Kidney glomerular epithelial cell (primary cell): ENCODE measurements at places on chromosomes 7 and 10.

DNA sequence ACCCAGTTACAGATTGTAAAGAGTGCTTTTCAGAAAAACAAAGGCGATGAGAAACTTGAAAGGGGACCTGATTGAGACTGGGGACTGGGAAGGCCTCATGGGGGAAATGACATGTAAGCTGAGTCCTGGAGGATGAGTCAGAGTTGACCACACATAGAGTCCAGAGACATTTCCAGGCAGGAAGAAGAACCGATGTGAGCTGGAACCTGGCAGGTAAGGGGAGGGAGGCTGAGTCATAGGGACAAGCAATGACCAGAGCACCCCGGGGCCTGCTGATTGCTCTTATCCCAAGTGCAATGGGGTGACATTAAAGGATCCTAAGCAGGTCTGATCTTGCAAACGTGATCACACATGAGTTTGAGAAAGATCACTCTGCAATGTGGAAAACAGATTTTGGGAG, 11.7 kb downstream of the TLL2 start:
- DNase-seq = peak; percentile 87

GRCh38 chr7:82539969-82540368, 96.4 kb upstream of the CACNA2D1 start:
- no peak for DNase-seq

GRCh38 chr10:57849691-57850357, 417.9 kb downstream of the IPMK start:
- no peak for DNase-seq

DNA sequence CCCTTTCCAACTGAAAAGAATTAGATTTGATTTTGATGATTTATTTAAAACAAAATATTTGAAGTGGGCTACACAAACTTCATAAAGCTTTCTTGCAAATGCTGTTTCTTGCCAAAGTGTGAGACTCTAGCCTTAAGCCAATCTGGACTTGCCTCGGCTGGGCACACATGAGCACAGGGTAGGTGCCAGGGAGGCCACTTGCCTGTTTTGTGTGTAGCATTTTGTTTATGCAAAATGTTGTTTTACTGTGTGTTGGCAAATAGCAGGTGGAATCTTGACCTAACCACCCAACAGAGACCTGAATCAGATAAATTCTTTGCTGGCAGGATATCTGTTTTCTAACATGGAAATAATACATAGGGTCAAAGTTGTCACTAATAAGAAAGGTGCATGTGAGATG, 161.1 kb downstream of the BMPER start:
- no peak for DNase-seq

GRCh38 chr10:33422471-33423153, 88.1 kb upstream of the NRP1 start:
- DNase-seq = no peak

DNA sequence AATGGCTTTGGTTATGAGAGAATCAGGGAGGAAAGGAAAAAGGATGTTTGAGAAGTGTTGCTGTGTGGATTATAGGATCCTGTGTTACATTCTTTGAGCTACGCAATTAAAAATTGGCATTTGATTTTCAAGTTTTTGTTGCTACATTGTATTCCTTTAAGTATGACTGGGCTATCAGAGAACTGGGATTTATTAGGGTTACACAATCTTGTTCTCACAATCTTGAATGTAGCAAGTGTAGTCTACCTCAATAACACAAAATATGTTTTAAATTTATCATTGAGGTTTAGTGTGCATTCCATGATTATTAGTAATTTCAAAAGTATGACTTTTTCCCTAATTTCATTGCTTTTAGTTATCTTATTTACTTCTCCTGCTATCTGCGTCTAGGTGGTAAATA, 113.9 kb downstream of the CACNB2 start:
- DNase-seq = no peak

DNA sequence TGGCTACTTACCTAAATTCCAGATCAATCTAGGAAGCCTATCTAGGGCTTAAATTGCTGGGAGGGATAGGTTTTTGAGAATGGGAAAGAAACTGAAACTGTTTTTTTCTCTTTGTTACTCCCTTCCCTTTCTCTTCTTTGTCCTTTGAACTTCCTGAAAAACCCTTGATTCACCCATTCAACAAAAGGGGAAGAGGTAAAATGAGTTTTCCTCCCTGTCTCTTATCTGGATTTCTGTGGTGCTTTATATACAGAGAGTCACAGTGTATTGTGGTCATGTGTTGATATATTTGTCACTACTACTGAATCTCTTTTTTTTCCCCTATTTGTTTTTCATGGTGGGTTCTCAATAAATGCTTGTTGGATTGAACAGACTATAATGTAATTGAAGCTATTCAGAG, 19.8 kb upstream of the NUP205 start:
- no peak for DNase-seq

DNA sequence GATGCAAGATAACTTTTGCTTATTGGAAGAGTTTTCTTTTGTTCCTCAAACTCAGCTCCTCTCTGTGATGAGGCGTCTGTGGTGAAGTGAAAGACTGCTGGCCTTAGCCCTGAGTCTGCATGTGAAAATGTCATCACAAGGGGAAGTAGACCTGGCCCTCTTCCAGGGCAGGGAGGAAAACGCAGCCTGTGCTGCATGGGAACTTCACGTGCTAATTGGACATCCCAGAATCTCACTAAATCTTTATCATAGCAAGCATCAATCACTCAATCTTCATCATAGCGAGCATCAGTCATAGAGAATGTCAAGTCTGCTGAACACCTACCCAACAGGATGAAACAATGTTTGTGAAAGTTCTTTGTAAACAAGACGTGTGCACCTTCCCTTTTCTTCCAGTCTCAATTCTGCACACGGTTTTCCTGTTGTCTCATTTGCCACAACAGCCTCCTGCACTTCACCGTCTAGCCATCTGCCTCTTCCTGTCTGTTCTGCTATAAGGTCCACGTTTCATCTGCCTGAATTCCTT, 314.6 kb downstream of the FRMD4A start:
- no peak for DNase-seq

DNA sequence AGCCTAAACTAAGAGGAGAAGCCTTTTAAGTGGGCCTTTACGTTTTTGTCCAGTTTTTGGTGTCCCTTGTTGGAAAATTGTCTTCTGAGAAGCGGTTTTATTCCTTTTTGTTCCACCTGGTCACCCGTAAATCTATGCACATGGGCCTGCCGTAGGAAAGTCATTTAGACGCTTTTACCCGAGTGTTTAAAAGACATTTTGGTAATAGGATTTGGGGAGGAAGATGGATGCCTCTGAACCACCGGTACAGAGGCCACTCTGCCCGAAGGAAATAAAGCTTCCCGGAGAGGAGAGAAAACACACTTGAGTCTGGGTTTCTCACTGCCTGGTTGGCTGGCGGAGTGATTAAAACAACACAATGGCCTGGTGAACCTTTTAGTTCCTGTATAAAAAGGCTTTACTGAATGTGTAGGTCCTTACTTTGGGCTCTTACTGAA, 760 bp downstream of the THNSL1 start:
- no peak for DNase-seq

GRCh38 chr7:90721869-90722431, 125.8 kb downstream of the CDK14 start:
- no peak for DNase-seq

GRCh38 chr10:90906596-90906995, 14.3 kb downstream of the ANKRD1 start:
- DNase-seq = no peak

GRCh38 chr7:102912742-102913141, at the start of gene LRRC17:
LRRC17 (plus strand) TSS chr7:102913000; CDS start chr7:102933914, 20,914 bp downstream.
- DNase-seq = no peak

- DNase-seq = no peak
Measured at GRCh38 chr7:47510192-47510591, 71.7 kb downstream of the TNS3 start.

DNA sequence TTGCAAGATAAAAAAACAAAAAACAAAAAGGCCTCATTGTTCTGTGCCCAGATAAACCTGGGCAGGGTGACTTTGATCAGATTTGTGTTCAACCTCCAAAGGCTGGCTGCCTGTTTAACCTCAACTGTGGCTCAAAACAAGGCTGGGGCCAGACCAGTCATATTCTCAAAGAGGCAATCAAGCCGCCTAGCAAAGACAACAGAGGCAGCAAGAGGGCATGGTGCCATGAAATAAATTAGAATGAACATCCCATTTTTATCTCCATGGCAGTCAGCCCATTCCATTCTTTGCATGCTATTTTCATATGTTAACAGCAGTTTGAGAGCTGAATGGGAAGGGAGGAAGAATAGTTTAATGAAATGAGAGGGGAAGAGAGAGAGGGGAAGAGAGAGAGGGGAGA, 1150.3 kb downstream of the TYW1 start:
- no peak for DNase-seq

- no peak for DNase-seq
Measured at GRCh38 chr7:91080351-91080750, 183.9 kb upstream of the FZD1 start.

DNA sequence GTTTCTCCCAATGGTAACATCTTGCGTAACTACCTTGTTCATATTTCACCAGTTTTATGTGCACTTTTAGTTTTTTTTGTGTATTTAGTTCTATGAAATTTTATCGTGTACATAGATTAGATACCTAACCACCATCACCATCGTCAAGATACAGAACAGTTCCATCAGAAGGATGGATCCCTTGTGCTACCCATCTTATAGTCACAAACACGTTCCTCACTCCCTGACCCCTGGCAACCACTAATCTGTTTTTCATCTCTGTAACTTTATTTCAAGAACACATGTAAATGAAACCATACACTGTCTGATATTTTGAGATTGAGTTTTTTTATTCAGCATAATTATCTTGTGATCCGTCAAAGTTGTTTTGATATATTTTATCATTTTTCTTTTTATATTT, 29.9 kb downstream of the FANK1 start:
- DNase-seq = no peak

DNA sequence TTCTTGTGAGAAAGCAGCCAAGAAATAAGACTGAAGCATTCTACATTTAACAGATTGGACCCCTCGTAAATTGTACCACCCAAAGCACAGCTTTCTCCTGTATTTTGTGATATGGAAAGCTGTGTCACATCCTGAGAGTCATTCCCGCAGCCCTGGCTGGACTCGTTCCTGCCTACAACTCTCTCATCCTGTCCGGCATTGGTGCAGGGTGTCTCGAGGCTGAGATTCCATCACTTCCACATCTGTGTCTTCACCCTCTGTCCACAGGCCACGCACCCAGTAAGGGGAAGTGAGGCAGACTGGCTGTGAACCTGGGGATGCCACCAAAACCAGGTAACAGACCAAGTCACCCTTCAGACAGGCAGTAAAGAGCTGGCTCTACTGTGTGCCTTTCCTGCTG, 146.2 kb upstream of the KLF6 start:
- DNase-seq = no peak

DNA sequence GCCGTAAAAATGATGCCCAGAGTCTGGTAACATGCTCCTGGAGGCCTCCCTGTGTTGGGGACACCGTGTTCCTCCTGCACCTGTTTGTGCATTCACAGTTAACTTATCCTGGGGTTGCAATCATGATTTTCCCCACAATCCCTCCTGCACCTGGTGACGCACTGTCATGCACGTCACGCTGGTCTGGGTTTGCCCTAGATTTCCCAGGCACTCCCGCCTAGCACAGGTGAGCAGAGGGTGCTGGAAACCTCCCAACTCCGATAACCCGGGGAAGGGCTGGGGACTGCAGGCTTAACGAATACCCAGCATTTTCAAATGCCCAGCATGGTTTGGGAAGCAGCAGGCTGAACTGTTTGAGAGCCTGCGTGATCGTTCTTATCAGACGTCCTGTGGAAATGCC, 427.1 kb downstream of the TCERG1L start:
- no peak for DNase-seq

DNA sequence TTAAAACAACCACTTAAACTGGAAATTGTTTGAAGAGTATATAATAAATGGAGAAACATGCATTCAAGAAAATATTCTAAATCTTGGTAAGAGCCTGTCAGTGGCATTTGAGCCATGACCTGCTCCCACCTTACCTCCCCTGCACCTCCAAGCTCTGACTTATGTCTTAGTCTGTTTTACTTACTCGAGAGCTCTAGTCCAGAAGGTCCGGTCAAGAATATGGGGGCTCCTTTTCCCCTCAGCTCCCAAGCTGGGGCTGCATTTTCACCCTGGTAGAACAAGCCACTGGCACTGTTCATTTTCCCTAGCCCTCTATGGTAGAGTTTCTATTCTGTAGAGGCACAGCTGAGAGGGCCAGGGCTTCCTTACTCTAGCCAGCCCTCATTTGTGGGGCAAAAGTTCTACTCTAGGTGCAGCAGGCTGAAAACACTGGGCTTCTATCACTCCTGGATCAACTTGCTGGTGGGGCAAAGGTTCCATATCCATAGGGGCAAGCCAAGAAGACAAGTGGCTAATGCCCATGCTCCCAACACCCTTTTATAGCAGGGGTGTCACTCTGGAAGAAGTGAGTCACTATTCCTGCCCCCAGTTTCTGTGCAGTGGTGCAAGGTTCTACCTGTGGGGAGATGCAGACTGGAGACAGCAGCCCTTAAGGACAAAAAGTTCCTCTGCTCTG, 40.6 kb downstream of the ZNF438 start:
- DNase-seq = no peak

- DNase-seq = no peak
Measured at GRCh38 chr10:15387021-15387420, 15.9 kb upstream of the FAM171A1 start.

DNA sequence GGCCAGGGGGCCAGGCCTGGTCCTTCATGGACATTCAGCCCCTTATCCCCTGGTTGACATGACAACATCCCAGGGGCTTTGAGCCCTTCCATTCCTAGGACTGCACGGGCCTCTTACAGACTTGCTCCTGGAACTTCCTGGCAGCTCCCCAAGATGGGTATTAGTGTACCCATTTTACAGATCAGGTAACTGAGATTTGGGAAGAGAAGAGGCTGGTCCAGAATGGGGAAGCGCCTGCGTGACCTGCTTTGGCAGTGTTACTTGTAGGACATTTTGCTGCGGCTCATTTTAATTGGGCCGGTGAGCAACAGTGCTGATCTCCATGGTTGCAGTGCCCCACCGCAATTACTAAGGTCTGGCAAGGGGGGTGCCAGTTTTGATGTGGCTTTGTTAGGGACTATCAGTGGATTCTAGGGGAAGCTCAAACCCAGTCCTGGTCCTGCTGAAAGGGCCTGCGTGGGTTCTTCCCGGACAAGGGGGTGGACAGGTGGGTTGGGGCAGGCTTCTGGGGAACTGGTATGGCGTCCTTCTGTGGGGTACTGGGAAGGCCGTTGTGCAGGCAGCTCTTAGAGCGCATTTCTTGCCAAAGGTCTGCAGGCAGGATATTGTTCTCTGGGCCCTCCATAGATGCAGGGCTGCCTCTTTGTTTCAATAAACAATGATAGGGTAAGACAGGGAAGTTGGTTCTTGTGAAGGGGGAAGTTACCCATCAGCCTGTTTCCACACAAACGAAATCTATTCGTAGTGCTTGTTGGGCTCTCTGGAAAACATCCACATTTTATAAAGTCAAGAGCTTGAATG, 137.6 kb downstream of the RGS10 start:
- DNase-seq = no peak

- DNase-seq = no peak
Measured at GRCh38 chr7:116449950-116450349, 49.6 kb upstream of the CAV2 start.

GRCh38 chr10:2900530-2900929, 166.8 kb upstream of the PFKP start:
- DNase-seq = no peak
